ENCODE measurements at places on chromosomes 11 and 22.

DNA sequence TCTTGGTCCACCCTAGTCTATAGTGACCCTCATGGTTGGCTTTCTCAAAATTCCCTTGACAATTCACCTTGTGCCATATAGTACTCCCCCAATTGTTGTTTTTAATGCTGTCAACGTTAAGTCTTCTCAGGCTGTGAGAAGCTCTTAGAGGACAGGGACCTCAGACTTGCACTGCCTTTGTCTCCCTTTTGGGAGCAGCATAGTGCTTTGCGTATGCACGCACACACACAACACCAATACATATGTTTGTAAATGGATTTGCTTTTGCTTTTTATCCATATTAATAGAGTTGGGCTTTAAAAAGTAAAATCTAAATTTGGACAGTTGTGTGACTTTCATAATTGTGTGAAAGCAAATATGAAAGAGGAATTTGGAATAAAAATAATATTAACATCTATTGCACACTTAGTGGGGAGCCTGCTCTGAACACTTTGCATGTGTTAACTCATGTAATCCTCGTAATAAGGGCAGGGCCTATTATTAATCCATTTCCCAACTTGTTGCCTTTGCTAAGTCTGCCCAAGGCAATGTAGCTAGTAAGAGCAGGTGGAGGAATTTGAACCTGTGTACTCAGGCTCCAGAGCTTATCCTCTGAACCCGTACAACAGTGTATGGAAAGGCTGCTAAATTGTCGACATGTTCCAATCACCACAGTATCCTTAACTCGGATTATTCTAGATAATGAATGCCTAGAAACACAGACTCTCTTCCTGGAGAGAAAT, 257.7 kb upstream of the NARS2 start:
- DNase-seq, result no peak

- DNase-seq, result no peak
These were observed 36.0 kb upstream of the PANX2 start for GRCh38 chr22:50134481-50134880.

- no peak for DNase-seq
These were observed 58.0 kb upstream of the GLYATL1B start for GRCh38 chr11:59028105-59028504.

- DNase-seq, result no peak
These were observed 17.9 kb downstream of the LINC01488 start for GRCh38 chr11:69499186-69499917.

DNA sequence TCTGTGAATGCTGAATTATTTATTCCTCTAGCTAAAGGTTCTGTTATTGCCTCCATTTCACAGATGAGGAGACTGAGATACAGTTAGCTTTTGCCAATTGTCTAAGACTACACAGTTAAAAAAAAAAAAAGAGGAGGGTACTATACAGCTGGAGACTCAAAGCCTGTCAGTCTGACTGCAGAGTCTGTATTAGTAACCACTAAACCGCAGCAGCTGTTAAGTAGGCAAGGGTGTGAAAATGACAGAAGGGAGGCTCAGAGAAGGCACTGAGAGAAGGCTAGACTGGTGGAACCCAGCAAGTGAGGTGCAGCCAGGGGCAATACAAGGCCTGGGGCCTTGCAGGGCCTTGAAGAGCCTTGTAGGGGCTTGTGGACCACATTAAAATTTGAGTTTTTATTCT, 181.2 kb downstream of the CSNK2A3 start:
- DNase-seq, result no peak

- no peak for DNase-seq
These were observed 7.2 kb upstream of the BID start for GRCh38 chr22:17781319-17782031.

DNA sequence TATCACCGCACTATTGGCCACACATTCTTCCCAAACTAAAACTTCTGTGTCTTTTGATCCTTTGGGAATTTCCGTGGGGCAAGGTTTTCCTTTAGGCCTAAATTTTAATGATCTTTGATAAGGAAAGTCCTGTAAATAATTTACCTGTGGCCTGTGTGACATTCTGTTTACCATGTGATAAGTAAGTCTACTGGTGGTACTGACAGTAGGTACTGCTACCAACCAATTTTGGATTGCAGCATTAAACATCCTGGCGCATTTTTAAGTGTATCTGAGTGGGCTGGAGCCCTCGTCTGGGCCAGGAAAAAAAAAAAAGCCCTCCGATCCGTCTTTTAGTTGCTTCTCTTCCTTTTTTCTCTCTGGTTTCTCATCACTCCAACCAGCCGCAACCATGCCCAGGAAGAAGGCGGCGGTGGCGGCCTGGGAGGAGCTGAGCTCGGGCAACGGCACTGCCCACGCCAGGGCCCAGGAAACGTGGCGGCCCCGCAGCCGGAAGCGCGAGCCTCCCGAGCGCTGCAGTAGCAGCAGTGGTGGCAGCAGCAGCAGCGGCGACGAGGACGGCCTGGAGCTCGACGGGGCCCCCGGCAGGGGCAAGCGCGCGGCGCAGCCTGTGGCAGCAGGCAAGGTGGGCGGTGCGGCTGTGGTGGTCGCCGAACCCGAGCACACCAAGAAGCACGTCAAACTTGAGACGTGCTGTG, 33.6 kb downstream of the ASRGL1 start:
- no peak for DNase-seq

DNA sequence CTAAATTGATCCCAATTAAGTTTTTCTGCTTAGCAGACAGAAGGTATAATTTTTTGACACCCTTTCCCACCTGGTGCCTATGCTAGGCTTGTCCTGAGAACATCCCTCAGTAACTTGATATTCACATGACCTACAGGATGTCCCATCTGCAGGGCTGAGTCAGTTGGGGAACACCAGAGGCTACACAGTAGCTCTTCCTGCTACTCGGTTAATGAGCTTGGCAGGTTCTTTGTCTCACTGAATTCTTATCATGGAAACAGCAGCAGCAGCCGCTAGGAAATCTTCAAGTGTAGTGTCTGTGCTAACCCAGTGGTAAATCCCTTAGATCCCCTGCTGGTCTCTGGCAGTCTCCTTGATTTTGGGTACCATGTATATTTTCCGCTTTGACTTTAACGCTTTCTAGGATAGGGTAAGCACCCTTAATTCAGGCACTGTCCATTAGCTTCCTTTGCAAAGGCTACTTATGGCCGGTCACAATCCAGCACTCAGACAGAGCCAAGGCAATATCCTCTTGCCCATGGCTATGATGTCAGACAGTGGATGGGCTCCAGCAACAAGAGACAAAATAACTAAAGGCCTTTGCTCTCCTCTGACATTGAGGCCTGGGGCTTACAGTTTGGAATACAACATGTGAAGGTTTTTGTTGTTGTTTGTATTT, 8.5 kb downstream of the MRPL16 start:
- no peak for DNase-seq

GRCh38 chr11:103325686-103326069, 216.5 kb downstream of the DYNC2H1 start:
- no peak for DNase-seq

DNA sequence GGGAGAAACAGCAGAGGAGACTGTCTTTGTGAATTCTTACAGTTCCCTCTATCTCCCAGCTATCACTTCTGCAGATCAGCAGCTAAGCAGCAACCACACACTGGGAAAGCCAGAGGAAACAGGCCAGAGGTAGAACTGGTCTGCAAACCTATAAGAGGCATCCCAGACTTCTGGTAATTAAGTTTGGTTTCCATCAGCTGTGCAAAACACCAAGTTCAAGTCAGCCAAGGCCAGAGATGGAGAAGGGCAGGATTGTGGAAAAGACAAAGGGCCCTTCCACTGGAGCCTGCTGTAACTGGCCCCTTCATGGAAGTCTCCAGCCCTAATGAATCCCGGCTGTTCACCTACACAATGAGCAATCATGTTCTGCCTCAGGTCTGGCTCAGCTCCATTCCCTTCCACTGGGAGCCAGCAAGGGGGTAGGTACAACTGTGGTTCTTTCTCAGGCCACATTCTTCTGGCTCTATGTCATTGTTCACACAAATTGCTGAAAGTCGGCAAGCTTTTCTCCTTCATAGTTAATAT, 4.6 kb upstream of the PAMR1 start:
- DNase-seq, result no peak

GRCh38 chr11:9888938-9889337, 225.1 kb downstream of the SWAP70 start:
- DNase-seq, result no peak

GRCh38 chr11:1447845-1448825, 38.4 kb downstream of the MOB2 start:
- no peak for DNase-seq

DNA sequence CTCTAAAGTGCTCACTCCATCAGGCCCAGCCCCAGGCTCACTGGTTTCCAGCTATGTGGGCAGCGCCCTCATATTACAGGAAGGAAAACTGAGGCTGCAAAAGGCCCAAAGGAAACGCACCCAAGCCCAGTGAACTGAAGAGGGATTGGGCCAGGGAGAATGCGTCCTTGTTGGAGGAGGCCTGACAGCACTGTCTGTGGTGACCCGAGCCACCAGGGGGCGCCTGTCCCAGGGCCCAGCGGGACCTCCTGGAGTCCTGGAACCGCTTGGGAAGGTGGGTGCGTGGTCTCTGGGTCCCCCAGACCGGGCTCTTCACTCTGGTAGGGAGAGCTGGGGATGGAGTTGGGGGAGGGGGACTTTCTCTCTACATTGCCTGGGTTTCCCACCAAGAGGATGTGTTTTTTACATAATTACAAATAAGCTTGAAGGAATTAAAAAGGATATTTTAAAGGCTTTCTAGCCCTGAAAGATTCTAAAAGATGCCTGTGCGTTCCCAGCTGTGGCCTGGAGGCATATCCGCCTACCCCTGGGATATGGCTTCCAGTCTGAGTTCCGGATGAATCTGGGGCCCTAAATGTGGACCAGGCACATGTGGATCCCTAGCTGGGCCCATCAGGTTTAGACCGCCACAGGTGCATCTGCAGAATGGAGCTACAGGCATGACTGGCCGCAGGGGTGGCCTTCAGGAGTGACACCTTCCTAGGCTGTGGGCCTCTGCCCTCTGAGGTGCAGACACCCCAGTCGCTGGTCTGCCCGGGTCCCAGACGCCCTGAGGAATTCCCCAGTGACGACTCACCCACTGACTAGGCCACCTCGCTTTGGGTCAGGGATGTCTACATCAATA, 4.2 kb downstream of the SPI1 start:
- DNase-seq, result peak; percentile 70

- peak; percentile 25 for DNase-seq
These were observed 663.7 kb upstream of the B3GAT1 start for GRCh38 chr11:135075740-135076139.

DNA sequence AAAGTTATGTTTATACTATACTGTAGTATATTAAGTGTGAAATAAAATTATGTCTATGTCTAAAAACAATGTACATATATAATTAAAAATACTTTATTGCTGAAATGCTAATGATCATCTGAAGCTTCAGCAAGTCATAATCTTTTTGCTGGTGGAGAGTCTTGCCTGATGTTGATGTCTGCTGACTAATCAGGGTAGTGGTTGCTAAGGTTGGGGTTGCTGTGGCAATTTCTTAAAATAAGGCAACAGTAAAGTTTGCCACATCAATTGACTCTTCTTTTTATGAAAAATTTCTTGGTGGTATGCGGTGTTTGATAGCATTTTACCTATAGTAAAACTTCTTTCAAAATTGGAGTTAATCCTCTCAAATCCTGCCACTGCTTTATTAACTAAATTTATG, 21.4 kb downstream of the INSC start:
- no peak for DNase-seq

- DNase-seq, result no peak
These were observed 17.2 kb downstream of the KIAA1671 start for GRCh38 chr22:24969560-24970301.

DNA sequence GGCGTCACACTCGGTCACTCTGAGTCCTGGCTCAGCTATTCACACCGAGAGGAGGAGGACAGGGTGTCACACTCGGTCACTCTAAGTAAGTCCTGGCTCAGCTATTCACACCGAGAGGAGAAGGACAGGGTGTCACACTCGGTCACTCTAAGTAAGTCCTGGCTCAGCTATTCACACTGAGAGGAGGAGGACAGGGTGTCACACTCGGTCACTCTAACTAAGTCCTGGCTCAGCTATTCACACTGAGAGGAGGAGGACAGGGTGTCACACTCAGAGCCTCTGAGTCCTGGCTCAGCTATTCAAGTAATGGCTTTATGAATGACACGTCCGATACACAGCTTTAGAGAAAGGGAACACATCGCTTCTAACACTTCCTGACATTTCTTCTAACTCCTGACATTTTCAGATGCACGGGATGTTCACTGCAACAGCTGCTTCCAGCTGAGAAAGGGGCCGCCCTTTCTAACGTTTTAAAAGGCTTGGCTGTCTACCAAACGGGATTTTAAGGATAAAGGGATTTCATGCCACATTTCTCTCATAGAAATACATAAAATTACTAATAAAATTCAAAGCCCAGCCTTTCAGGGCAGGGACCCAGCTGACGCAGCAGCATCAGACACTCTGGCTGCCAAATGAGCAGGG, 28.1 kb downstream of the DRD4 start:
- DNase-seq, result no peak

GRCh38 chr11:115188188-115188897, 315.9 kb downstream of the CADM1 start:
- DNase-seq, result no peak

- DNase-seq, result no peak
These were observed 24.9 kb downstream of the BRSK2 start for GRCh38 chr11:1414650-1415049.

DNA sequence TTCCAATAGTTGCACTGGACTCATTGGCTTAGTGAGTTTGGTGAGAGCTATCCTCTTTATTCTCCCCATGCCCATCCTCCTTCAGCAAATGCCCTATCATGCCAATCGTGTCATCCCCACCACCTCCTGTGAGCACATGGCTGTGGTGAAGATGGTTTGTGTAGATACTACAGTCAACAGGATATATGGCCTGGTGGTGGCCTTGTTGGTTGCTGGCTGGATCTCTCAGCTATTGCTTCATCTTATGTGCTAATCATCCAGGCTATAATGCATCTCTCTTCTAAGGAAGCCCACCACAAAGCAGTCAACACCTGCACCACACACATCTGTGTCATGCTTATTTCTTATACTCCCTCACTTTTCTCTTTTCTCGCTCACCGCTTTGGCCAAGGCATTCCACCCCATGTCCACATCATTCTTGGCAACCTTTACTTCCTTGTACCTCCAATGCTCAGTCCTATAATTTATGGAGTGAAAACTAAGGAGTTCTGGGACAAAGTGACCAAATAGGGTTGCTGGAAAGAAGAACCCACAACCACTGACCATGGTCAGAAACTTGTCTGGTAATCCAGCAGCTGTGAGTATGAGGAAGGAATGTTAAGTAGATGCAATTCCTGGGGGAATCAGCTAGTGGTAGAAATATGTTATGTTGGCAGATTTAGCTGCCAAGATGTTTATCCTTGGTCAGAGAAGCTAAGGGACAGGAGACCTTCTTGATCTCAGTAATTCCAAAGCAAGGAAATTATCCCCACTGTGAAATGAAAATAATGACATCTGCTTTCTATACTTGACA, 16.3 kb upstream of the OR56B1 start:
- no peak for DNase-seq

- no peak for DNase-seq
These were observed 8.4 kb upstream of the ETS1 start for GRCh38 chr11:128595775-128596174.
